ENCODE measurements at places on chromosomes 11 and 22. TPM values are rescaled to one million over a fixed set of nuclear protein-coding genes. Genes with fewer than 3 reads are reported as not detected.

The SCN4B gene
- 0.47 TPM for total RNA-seq

The USP2 gene
- total RNA-seq: 0.60 TPM

The MPEG1 gene
- 334 TPM for total RNA-seq

The MMP1 gene
- 1.2 TPM for total RNA-seq

The FAM181B gene
- total RNA-seq: 0.09 TPM

DNA sequence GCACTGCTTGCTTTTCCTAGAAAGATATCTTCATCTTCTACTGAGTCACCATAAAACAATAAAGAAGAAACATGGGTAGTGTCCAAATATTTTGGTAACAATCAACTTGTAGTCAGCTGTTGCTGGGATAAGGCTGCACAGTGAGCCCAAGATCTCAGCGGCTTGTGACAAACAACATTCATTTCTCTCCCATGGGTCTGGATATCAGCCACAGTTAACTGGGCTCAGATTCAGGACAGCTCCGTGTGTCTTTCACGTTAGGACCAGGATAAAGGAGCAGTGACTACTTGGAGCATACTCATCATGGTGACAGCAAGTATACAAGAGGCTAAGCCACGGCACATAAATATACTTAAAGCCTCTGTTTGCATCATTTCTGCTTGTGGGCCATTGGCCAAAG lies 27.9 kb upstream of the GRK3 start:
- no peak overlapping the region for H3K4me3 ChIP-seq
- no peaks in the 10 kb centered on the region for H3K36me3 ChIP-seq
- no peaks in the 10 kb centered on the region for H3K4me1 ChIP-seq
- no peak overlapping the region for H3K27ac ChIP-seq

DNA sequence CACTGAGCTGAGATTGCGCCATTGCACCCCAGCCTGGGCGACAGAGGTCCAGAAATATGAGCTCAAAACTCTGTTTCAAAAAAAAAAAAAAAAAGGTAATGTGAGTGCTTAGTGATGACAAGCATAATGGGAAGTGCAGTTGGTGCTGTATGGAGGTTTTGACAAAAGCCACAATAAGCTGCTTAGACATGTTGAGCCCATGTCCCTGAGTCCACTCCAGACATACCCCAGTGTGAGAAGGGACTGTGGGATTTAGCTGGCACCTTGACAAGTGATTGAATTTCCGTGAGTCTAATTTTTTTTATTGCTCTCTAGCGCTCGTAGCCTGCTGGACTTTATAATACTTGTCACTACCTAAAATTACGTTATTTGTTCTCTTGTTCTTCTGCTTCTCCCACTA lies 15.1 kb upstream of the LGR4 start:
- H3K36me3 ChIP-seq: peaks cover 40% of the 10 kb centered on the region
- no peak overlapping the region for H3K27ac ChIP-seq
- DNase-seq: no peak
- no peak overlapping the region for H3K4me3 ChIP-seq

DNA sequence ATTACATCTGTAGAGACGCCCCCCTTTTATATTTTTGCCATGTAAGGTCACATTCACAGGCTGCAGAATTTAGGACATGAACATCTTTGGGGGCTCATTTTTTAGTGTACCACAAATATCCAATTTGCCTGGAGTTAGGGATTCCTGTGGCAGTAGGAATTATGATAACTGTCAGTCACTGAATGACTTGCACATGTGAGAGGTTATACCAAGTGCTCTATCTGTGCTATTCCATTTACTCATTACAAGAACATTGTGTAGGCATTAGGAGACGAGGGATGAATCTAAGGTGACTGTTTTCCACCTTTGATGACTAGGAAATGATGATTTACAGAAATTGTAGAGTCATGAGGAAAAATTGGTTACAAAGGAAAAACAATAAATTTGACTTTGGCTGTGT lies 79.3 kb downstream of the LIF start:
- H3K4me3 ChIP-seq: no peak overlapping the region
- no peaks in the 10 kb centered on the region for H3K4me1 ChIP-seq
- no peak overlapping the region for H3K27ac ChIP-seq
- DNase-seq: no peak
- no peaks in the 10 kb centered on the region for H3K27me3 ChIP-seq

- no peak for DNase-seq
- H3K4me1 ChIP-seq: no peaks in the 10 kb centered on the region
- H3K36me3 ChIP-seq: no peaks in the 10 kb centered on the region
- no peaks in the 10 kb centered on the region for H3K27me3 ChIP-seq
- H3K4me3 ChIP-seq: no peak overlapping the region
Measured at GRCh38 chr11:97202613-97203292, 812.9 kb downstream of the JRKL start.

GRCh38 chr11:12625438-12626071 lies 48.7 kb upstream of the TEAD1 start:
- H3K27me3 ChIP-seq: no peaks in the 10 kb centered on the region
- H3K27ac ChIP-seq: no peak overlapping the region
- H3K4me1 ChIP-seq: no peaks in the 10 kb centered on the region
- no peaks in the 10 kb centered on the region for H3K36me3 ChIP-seq
- DNase-seq: no peak

DNA sequence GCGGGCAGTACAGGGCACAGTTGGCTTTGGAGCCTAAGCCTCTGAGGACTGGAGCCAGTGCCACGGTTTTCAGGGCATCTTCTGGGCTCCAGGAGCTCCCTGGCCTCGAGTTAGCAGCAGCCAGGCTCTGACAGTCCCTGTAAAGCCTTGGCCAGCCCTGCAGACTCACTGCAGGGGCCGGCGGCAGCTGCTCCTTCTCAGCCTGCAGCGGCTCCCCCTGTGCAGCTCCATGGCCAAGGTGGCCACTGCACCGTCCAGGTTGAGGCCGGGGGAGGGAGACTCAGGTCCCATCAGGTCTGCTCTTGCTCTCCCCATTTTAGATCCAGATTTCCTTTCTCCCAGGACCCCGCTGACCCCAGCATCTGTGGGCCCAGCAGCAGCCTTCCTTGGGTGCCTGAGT lies 1461.1 kb downstream of the BRD1 start:
- no peak overlapping the region for H3K4me3 ChIP-seq
- no peaks in the 10 kb centered on the region for H3K4me1 ChIP-seq
- H3K36me3 ChIP-seq: no peaks in the 10 kb centered on the region
- no peak for DNase-seq
- peaks cover 4% of the 10 kb centered on the region for H3K27me3 ChIP-seq

DNA sequence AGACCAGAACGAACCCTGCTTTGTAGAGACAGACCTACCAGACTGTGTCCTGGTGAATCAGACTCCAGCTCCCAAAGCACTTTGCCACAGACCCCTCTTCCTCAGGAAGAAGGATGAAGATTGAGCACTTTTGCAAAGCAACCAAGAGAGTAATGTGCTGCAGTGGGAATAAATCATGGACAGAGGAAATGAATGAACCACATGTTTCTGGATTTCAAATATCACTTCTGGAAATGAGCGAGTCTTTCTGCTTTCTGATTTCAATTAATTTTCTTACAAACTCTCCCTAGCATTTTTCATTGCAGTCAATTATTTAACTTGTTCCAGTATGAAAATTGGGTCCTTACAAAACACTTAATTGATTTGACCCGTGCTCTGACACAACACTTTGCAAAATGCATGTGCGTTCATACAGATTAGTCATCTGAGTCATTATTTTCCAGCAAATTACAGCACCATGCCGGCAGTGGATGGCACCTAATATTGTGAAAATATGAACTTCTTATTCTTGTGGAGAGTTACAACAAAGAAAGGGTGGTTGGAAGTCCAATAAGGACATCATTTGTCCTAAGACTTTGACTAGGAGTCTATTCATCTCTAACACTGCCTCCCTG lies 315.9 kb upstream of the CCDC90B start:
- H3K4me3 ChIP-seq: no peak overlapping the region
- H3K36me3 ChIP-seq: no peaks in the 10 kb centered on the region
- H3K27ac ChIP-seq: no peak overlapping the region
- DNase-seq: no peak

- no peaks in the 10 kb centered on the region for H3K36me3 ChIP-seq
- peaks cover 49% of the 10 kb centered on the region for H3K4me1 ChIP-seq
- no peak for DNase-seq
- H3K27ac ChIP-seq: peak overlapping the region; percentile 62
- no peak overlapping the region for H3K4me3 ChIP-seq
Measured at GRCh38 chr11:57219021-57219627, 17.9 kb downstream of the APLNR start.

DNA sequence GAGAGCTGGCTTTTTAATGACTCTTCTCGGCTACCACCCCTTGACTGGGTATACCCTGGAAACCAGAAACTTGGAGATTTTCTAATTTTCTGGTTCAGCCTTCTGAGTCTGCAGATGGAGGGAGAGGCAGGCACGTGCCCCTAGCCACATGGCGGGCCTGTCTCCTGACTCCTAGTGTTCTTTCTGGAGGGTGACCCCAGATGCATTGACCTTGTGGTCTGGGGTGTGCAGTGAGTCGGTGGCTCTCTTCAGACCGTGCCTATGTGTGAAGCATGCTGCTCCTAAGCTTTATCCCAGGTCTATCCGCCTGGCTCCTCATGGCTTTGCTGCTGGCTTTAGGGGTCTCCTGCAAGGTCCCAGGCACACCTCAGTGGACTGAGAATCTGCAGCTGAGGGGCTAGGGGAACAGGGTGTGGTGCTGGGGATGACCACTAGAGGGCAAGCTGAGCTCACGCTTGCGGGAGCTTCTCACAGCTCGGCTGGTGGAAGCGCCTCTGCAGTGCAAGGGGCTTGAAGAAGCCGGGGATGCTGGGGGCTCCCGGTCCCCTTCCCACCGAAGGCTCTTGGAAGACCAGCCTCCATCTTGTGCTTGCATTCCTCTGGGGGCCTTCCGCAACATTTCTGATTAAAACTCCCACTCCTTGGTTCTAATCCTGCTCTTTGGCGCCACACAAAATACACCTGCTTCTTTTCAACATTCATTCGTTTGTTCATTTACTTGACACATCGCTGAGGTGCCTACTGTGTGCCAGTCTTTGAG lies 51.8 kb downstream of the OTOG start:
- H3K36me3 ChIP-seq: no peaks in the 10 kb centered on the region
- no peak overlapping the region for H3K4me3 ChIP-seq
- DNase-seq: peak; percentile 90

- no peak for DNase-seq
- H3K27me3 ChIP-seq: no peaks in the 10 kb centered on the region
- H3K4me1 ChIP-seq: no peaks in the 10 kb centered on the region
Measured at GRCh38 chr11:30342736-30343166, 19.8 kb downstream of the ARL14EP start.

DNA sequence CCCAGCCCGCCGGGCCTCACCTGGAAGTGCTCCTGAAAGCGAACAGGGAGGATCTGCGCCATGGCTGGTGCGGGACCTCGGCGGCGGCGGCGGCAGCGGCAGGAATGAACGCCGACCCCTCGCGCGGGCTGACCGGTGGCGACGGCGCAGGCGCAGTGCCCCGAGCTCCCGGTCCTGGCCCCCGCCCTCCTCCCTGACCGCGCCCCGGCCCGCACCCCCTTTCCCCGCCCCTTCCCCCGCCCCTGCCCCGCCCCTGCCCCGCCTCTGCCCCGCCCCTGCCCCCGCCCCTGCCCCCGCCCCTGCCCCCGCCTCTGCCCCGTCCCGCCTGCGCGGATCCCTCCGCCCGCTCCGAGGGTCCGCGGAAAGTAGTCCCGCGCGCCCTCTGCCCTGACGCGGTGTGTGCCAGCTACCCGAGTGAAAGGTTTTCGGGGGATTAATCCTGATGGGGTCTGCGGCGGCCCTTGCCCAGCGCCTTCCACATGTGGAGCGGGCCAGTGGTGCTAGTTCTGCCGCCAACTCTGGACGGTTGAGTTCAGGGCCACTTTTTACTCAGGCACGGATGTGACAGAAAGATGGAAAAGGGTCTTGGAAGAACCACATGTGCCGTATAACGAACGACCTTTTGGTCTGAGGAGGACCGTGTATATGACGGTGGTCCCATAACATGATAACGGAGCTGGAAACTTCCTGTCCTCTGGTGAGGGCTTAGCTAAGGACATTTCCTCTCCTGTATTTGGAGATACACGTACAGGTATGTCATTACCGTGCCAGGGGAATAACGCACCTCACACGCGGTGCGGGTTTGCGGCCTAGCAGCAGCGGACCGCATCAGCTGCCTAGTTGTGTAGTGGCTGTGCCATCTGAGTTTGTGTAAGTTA lies at the start of gene CLTCL1:
TSS of gene CLTCL1 (minus strand) at position 140 of the 878 bp plus-strand sequence. CDS start at position 62, 78 bp downstream.
- H3K27ac ChIP-seq: peak within 1 kb of the TSS; percentile 68
- peak; percentile 95 for DNase-seq
- no peaks in the 10 kb centered on the region for H3K36me3 ChIP-seq
- peak within 1 kb of the TSS; percentile 98 for H3K4me3 ChIP-seq
- no peaks in the 10 kb centered on the region for H3K27me3 ChIP-seq

DNA sequence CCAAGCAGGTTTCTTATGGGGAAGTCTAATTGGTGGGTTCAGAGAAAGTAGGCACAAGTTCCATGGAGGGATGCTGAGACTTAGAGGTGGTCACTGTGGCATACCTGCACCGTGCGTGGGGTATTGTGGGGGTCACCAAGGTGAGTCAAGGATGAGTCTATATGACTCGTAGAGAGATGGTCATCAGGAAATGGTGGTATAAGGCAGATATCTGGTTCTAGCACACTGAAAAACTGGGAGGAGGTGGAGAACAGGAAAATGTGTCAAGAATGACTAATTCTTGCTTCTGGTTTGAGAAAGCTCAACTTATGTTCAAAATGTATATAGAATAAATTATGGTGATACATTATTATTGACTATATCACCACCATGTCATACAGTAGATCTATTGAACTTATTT lies 258.1 kb downstream of the RAB38 start:
- no peaks in the 10 kb centered on the region for H3K36me3 ChIP-seq
- no peaks in the 10 kb centered on the region for H3K4me1 ChIP-seq
- H3K27me3 ChIP-seq: no peaks in the 10 kb centered on the region

GRCh38 chr22:38981005-38981991 lies 849 bp upstream of the APOBEC3B start:
- H3K27ac ChIP-seq: peak overlapping the region; percentile 70
- H3K4me3 ChIP-seq: peak overlapping the region; percentile 27
- peaks cover 23% of the 10 kb centered on the region for H3K4me1 ChIP-seq
- no peak for DNase-seq

DNA sequence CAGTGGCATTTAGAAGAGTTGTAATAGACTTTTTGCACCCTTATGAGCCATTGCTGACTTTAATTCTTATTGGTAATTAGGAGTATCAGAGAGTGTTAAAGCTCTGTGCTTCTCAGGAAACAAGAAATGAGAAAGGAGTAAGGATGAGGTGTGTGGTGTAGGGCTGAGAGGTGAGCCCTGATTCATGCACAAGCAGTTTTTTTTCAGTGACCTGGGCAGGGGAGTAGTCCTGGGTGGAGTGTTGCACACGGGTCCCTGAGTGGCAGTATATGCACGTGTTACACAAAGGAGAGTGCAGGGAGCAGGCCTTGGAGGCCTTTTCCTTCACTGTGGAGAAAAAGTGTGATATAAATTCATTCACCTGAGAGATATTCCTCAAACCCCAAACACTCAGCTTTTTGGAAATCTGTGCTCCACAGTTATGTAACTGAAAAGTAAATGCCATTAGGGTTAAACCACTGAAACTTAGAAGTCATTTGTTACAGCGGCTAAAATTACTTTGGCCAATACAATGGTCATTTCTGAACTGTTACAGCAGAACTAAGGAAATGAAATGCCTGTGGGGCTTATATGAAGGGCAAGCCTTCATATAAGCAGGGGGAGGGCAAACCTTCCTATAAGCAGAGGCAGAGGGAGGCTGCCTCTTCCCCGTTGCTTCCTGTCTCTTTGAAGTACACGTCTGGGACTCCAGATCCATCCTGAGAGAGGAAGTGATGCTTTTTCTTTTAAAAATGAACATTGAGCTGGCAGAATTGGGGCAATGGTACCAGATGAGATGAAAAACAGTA lies 62.6 kb upstream of the OLFML1 start:
- no peak overlapping the region for H3K27ac ChIP-seq
- DNase-seq: no peak
- no peaks in the 10 kb centered on the region for H3K27me3 ChIP-seq
- no peaks in the 10 kb centered on the region for H3K4me1 ChIP-seq

GRCh38 chr11:69446108-69446507 lies 35.4 kb upstream of the LINC01488 start:
- peaks cover 20% of the 10 kb centered on the region for H3K27me3 ChIP-seq
- no peaks in the 10 kb centered on the region for H3K36me3 ChIP-seq
- H3K4me1 ChIP-seq: peaks cover 52% of the 10 kb centered on the region
- H3K4me3 ChIP-seq: no peak overlapping the region
- no peak overlapping the region for H3K27ac ChIP-seq
